ENCODE measurements at places on chromosomes 7 and 10.
A peak's percentile ranks its signal among the peaks of the same experiment; 100 is the strongest.

DNA sequence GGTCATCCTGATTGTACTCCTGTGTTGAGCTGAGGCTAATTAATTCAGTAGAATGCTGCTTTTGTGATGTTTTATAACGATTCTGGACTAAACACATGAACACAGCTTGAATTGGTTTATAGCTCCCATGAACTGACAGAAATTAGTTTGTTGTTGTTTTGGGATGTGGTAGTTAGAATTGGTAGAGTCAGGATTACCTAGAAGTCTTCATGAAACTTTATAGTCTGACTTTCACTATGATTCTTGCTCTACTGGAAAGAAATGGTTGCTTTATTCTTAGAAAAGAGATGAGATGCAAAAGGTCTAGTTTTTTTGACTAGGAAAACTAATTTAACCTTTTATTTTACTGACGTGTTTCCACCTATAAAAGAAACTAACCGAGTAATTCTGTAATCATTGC lies 23.4 kb upstream of the TRUB1 start:
- DNase-seq, result no peak
- H3K27me3 ChIP-seq, result no peaks in the 10 kb centered on the region
- no peak overlapping the region for H3K4me3 ChIP-seq
- peaks cover 11% of the 10 kb centered on the region for H3K4me1 ChIP-seq

DNA sequence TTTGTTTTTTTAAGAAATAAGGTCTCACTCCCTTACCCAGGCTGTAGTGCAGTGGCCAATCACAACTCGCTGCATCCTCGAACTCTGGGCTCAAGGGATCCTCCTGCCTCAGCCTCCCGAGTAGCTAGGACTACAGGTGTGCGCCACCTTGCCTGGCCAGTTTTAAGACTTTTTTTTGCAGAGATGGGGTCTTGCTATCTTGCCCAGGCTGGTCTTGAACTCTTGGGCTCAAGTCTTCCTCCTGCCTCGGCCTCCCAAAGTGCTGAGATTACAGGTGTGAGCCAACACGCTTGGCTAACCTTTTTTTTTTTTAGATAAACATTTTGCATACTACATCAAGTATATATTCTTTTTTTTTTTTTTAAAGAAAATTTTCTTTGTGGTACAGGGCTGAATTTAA lies 18.2 kb downstream of the SEC23IP start:
- no peak overlapping the region for H3K27ac ChIP-seq
- H3K36me3 ChIP-seq, result peaks cover 91% of the 10 kb centered on the region
- H3K27me3 ChIP-seq, result no peaks in the 10 kb centered on the region
- no peak for DNase-seq

DNA sequence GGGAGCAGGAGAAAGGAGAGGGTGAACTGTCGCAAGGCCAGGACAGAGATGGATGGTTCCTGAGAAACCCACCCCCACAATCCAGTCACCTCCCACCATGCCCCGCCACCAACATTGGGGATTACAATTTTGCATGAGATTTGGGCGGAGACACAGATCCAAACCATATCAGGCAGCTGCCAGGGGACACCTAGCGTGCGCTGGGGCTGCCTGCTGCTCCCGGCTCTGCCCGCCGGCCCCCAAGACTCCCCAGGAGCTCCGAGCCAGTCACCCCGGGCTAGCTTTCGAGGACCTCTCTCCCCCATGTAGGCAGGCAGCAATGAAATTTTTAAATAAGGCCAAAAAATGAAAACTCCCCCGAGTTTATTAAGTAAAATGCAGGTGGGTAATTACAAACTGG lies 111.7 kb downstream of the UNCX start:
- H3K36me3 ChIP-seq, result no peaks in the 10 kb centered on the region
- H3K27ac ChIP-seq, result no peak overlapping the region
- H3K4me1 ChIP-seq, result no peaks in the 10 kb centered on the region
- H3K4me3 ChIP-seq, result no peak overlapping the region

- H3K27me3 ChIP-seq, result no peaks in the 10 kb centered on the region
- DNase-seq, result no peak
- no peak overlapping the region for H3K4me3 ChIP-seq
- H3K4me1 ChIP-seq, result no peaks in the 10 kb centered on the region
- H3K36me3 ChIP-seq, result no peaks in the 10 kb centered on the region
Observed at GRCh38 chr10:105798328-105798889, 1157.3 kb downstream of the SORCS3 start.

DNA sequence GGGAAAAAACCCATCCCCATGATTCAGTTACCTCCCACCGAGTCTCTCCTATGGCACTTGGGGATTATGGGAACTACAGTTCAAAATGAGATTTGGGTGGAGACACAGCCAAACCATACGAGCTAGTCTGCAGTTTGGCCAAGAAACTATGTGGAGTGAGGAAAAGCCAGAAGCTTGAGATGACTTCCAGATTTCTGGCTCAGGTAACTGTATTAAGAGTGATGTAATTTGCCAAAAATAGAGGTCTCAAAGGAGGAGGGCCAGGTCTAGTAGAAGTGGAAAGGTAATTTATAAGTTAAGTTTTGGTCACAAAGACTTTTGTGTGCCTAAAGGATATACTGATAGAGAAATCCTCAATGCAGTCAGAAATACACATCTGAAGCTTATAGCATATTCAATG lies 279.7 kb upstream of the MGMT start:
- H3K36me3 ChIP-seq, result no peaks in the 10 kb centered on the region
- no peak for DNase-seq
- H3K4me1 ChIP-seq, result no peaks in the 10 kb centered on the region
- H3K27ac ChIP-seq, result no peak overlapping the region
- H3K4me3 ChIP-seq, result no peak overlapping the region
- no peaks in the 10 kb centered on the region for H3K27me3 ChIP-seq

GRCh38 chr7:53603461-53603860 lies 568.0 kb downstream of the POM121L12 start:
- no peak for DNase-seq
- H3K27me3 ChIP-seq, result no peaks in the 10 kb centered on the region
- H3K27ac ChIP-seq, result peak overlapping the region; percentile 89
- peaks cover 13% of the 10 kb centered on the region for H3K4me1 ChIP-seq

- peaks cover 12% of the 10 kb centered on the region for H3K27me3 ChIP-seq
- DNase-seq, result peak; percentile 92
- H3K4me1 ChIP-seq, result peaks cover 16% of the 10 kb centered on the region
- peak overlapping the region; percentile 70 for H3K27ac ChIP-seq
- peaks cover 2% of the 10 kb centered on the region for H3K36me3 ChIP-seq
Observed at GRCh38 chr10:97332591-97333350, 1.8 kb downstream of the FRAT2 start.

GRCh38 chr7:23106057-23106822 lies 655 bp downstream of the KLHL7 start:
- no peaks in the 10 kb centered on the region for H3K36me3 ChIP-seq
- H3K4me1 ChIP-seq, result no peaks in the 10 kb centered on the region
- peak overlapping the region; percentile 90 for H3K4me3 ChIP-seq
- no peaks in the 10 kb centered on the region for H3K27me3 ChIP-seq
- peak; percentile 79 for DNase-seq

DNA sequence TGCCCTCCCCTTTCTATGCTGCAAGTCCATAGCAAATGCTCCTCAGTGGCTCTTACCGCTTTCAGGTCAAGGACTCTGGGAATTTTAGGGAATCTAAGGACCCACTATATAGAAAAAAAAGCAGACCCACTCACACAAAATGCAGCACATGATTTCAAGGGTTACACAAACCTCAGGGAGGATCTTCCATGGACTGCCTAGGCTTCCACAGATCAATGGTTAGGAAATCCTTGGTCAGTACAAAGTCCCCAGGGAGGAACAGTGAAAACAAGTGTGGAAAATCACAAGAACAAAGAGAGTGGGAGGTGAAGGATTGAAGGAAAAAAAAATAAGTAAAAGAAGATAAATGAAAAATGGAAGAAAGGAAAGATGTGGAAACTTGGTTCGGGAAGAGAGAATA lies 188.4 kb downstream of the AHR start:
- no peak for DNase-seq
- H3K4me3 ChIP-seq, result no peak overlapping the region
- H3K27ac ChIP-seq, result no peak overlapping the region
- no peaks in the 10 kb centered on the region for H3K4me1 ChIP-seq

GRCh38 chr7:36527549-36527913 lies 137.9 kb downstream of the ANLN start:
- H3K27ac ChIP-seq, result peak overlapping the region; percentile 84
- DNase-seq, result no peak
- no peaks in the 10 kb centered on the region for H3K27me3 ChIP-seq
- H3K36me3 ChIP-seq, result no peaks in the 10 kb centered on the region
- no peak overlapping the region for H3K4me3 ChIP-seq
- H3K4me1 ChIP-seq, result peaks cover 6% of the 10 kb centered on the region

DNA sequence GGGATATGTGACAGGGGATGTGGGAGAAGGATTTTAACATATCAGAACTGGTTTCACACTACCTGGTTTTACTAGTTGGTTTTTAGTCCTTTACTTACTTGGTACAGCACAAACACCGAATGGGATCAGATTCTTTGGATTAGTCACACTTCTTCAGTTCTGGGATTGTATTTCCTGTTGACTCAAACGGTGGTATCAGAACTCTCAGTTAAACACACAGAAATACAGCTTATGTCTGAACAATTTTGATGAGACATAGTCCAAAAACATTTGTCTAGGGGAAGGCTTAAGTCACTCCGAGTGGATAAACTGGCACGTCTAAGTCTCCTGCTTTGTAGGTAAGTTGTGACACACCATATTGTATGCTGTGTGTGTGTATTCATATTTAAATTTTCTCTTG lies 480.5 kb downstream of the PHTF2 start:
- DNase-seq, result peak; percentile 69
- H3K4me1 ChIP-seq, result no peaks in the 10 kb centered on the region
- H3K27ac ChIP-seq, result no peak overlapping the region
- no peaks in the 10 kb centered on the region for H3K27me3 ChIP-seq

DNA sequence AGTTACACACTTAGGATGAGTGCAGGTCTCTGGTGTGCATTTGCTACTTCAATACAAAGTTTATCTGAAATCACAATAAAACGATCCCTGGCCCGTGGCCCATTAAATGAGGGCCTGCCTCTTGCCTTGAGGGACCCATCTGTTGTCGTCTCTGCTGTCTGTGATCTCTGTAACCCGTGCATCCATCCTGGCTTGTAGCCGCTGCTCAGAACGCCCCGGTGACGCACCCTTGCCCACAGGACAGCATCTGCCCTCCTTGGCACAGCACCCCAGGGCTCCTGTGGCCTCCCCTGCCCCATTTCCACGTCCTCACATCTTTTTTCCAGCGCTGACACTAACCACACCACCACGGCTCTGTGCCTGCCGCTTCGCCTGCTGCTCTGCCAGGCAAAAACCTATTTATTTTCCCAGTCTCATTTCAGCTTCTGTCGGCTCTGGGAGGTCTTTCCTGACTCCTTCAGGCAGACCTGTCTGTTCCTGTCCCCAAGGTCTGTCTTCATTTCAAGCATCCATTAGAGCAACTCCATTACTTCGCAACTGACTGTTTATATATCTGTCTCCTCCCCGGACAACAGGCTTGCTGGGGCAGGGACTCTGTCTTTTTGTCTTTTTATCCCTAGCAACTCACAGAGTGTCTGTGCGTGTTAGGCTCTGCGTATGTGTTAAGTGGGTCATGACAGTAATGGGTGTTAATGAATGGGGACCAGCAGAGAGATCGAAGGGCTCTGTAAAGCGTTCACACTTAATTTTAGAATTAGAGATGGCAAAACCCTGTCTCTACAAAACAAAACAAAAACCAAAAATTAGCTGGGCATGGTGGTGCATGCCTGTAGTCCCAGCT lies 16.4 kb downstream of the CARD11 start:
- peaks cover 2% of the 10 kb centered on the region for H3K27me3 ChIP-seq
- H3K4me1 ChIP-seq, result peaks cover 3% of the 10 kb centered on the region
- peak; percentile 18 for DNase-seq
- no peak overlapping the region for H3K4me3 ChIP-seq

- no peak for DNase-seq
- H3K27ac ChIP-seq, result peak overlapping the region; percentile 87
- H3K27me3 ChIP-seq, result no peaks in the 10 kb centered on the region
- peaks cover 84% of the 10 kb centered on the region for H3K4me1 ChIP-seq
- peaks cover 43% of the 10 kb centered on the region for H3K36me3 ChIP-seq
Observed at GRCh38 chr10:79186486-79187120, 117.8 kb downstream of the ZMIZ1 start.

- H3K36me3 ChIP-seq, result no peaks in the 10 kb centered on the region
- no peak overlapping the region for H3K4me3 ChIP-seq
- H3K27ac ChIP-seq, result no peak overlapping the region
Observed at GRCh38 chr7:157708919-157709295, 372.1 kb downstream of the DNAJB6 start.

DNA sequence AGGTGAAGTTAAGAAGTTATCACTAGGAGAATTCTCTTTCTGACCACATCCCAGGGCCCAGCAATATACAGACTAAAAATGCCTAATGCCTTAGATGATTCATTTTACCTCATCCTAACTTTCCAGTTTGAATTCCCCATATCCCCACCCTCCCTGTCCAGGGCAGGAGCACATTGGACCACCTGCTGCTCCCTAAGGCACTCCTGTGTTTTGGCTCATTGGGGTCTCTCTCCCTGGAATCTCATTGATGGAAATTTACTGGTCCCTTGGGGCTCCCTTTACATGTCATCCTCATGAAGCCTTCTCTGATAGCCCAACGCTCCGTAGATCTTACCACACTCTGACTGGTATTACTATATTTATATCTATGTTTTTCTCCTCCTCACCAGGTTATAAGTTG lies 2.7 kb downstream of the IL2RA start:
- H3K27ac ChIP-seq, result no peak overlapping the region
- H3K4me1 ChIP-seq, result no peaks in the 10 kb centered on the region
- DNase-seq, result no peak
- H3K27me3 ChIP-seq, result peaks cover 31% of the 10 kb centered on the region
- no peaks in the 10 kb centered on the region for H3K36me3 ChIP-seq

GRCh38 chr10:36181426-36182178 lies 539.5 kb upstream of the FZD8 start:
- H3K27me3 ChIP-seq, result no peaks in the 10 kb centered on the region
- H3K36me3 ChIP-seq, result no peaks in the 10 kb centered on the region
- H3K4me1 ChIP-seq, result peaks cover 12% of the 10 kb centered on the region
- peak overlapping the region; percentile 88 for H3K27ac ChIP-seq
- peak; percentile 33 for DNase-seq
- H3K4me3 ChIP-seq, result peak overlapping the region; percentile 62

DNA sequence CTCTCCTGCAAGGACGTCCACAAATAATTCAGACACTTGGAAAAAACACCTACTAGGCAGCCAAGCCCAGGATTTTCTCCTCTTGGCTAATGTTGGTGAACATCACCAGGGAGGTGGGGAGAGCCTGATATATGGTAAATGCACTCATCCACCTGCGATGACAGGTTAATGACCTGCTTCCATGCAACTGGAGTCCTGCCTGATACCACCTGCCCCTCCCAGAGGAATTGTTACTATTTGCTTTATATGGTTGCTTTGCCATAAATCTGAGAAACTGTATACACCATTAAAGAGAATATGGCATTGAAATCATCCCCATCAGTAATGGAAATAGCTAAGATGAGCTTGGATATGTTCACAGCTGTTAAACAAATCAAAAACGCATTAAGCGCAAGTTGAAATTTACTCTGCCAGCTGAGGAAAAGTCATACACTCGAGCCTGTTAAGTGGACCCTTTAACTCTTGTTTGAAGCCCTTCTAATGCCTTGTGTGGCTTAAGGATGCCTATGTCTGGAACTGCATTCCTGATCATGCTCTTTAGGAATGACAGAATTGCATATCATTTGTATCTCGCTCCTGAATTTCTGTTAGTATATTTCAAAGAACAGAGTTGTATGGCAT lies 208.3 kb downstream of the PRPF18 start:
- peaks cover 6% of the 10 kb centered on the region for H3K4me1 ChIP-seq
- no peak overlapping the region for H3K27ac ChIP-seq
- peaks cover 32% of the 10 kb centered on the region for H3K36me3 ChIP-seq
- H3K27me3 ChIP-seq, result no peaks in the 10 kb centered on the region
- no peak overlapping the region for H3K4me3 ChIP-seq

GRCh38 chr7:130322615-130323014 lies 22.0 kb upstream of the CPA5 start:
- no peak overlapping the region for H3K4me3 ChIP-seq
- DNase-seq, result no peak
- H3K4me1 ChIP-seq, result no peaks in the 10 kb centered on the region
- no peaks in the 10 kb centered on the region for H3K27me3 ChIP-seq
- no peak overlapping the region for H3K27ac ChIP-seq
